Umbilical cord (tissue), 2 donors: ENCODE measurements at places on chromosomes 12 and 14. TPM values are rescaled to one million over a fixed set of nuclear protein-coding genes. Genes with fewer than 3 reads are reported as not detected.

GRCh38 chr14:77142005-77142800, 612 bp upstream of the ZDHHC22 start:
- no peak for DNase-seq

DNA sequence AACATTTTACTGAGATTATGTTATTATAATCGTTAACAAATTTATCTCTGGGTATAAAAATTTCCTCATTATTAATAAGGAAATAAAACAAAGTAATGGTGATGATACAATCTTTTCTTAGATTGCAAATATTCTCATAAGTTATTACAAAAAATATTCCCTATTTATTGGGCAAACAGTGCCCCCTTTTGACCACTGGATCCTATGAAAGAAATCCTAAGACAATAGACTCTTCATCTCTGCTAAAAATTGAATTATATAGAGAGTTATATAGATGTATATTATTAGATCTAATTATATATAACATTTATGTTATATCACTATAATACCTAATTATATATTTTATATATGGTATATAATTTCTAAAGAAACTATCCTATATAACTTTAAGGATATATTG, 94.2 kb upstream of the FGD4 start:
- no peak for DNase-seq

DNA sequence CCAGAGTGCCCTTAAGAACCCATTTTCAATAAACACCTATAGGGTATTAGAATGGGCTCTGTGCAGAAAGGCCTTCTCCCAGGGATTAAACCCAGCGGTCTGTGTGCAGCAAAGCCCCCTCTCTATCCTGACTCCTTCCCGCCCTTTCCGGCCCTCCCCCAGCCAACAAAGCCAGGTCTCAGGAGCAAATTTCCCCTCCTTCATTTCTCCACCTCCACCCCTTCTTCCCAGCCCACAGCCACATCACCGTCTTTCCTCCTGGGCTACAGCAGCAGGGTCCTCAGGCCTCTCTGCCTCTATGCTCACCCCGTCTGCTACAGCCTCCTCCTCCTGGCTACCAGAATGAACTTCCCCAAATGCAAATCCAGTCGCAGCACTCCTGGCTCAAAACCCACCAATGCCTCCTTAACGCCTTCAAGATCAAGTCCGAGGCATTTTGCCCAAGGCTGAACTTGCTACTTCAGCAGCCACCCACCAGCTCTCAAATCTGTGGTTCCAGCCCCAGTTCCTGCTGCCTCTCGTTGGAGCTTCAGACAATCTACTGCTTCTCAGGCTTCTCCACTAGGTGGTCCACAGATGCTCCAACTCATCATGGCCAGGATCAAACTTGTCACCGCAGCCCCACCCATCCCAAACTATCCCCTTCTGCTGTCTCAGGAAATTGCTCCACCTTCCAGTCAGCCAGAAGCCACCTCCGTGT, 134.8 kb downstream of the BCL11B start:
- DNase-seq, result no peak

- no peak for DNase-seq
Measured at GRCh38 chr12:38585086-38585485, 268.5 kb downstream of the ALG10B start.

DNA sequence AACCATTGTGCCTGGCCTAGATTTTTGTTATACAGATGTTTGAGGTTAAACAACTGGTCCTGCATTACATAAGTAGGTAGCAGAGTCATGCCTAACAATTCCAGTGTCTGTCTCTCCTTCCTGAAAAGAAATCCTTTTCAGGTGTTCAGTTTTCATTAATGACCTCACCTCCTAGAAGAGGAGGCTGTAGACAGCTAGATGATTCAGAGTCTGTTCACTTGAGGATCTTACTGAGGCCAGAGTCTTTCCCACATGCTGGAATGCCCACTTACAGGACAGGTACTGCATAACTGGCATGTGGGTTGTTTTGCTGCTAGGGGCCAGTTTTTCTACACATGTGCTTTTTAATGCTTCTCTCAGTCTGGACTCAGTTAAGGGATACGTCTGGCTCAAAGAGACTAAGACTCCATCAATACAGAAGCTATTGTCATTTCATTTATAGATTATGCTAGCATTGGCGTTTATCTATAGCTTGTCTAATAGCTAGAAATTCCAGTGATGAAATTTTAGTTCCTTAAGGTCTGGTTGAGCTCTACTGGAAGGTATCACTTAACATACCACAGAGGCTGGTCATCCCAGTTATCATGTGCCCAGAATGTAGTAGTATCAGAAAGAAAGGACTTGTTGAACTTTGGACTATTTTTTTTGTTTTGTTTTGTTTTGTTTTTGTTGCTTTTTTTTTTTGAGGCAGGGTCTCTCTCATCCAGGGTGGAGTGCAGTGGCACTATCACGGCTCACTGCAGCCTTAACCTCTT, 206.4 kb downstream of the ERC1 start:
- no peak for DNase-seq

Gene SLC17A8
- 1.7 TPM for total RNA-seq

Gene INSM2
- total RNA-seq, result 1.7 TPM

Gene KRT71
- total RNA-seq, result not detected

GRCh38 chr12:27524839-27525753, 1.1 kb downstream of the PPFIBP1 start:
- DNase-seq, result peak; percentile 77

DNA sequence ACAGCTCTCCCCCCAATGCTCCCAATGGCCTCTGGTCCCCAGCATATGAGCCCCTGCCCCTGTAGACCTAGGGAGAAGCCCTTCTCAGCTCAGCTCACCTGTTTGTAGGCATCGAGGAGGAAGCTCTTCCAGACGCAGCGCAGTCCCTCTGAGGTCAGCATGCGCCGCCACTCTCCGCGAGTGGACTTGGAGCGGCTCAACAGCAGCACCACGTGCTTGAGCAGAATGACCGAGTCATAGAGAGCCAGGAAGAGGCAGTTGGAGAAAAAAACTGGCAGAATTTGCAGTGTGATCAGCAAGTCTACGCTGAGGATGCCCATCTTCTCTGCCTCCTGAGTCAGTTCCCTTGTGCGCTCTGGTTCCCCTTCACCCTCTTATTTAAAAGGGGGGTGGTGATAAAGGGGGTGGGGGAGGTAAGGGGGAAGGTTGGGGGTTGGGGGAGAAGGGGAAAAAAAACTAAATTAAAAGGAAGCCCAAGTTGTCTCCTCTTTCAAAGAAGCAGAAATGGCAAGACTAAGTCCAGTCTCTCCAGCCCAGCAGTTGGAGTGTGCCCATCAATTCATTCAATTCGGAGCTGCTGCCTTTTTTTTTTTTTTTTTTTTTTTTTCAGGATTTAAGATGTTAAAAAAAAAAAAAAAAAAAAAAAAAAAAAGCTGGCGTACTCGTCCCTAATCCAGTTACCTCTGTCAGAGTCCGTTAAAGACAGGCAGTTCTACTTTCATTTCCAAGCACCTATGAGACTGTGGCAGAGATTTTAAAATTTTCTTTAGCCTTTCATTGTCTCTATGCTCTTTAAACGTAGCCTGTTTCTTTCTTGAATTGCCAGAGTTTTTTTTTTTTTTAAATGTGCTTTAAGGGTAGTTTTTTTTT, at the start of gene DIO2:
DIO2 (minus strand) TSS at position 352 of the 870 bp plus-strand sequence; CDS start at position 320, 32 bp downstream.
- DNase-seq, result peak; percentile 8

DNA sequence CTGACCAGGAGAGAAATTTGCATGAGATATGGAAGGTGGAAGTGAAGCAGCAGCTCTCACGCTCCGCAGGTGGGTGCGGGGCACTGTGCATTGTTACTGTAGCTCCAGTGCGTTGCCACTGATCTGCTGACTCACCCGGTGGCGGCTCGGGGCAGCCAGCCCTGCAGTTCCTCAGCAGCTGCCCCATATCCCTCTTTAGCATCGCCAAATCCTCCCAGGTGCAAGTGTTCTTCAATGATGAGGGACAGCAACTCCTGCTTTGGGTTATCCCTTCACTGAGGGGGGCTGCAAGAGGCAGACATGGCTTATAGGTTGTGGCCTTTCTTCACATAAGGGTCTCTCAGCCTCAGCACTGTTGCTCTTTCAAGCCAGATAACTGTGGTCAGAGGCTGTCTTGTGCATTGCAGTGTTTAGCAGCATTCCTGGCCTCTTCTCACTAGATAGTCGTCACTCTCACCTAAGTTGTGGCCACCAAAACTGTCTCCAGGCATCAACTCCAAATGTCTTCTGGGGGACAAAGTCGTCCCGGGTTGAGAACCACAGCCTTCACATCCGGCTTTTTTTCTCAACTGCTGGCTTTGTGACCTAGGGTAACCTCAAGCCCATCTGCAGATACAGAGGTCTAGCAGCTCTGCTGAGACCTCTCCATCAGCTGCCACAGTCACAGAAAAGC, 180.8 kb downstream of the EFCAB11 start:
- no peak for DNase-seq

Gene FSCB
- total RNA-seq, result 2.2 TPM

- DNase-seq, result peak; percentile 11
Measured at GRCh38 chr12:103495469-103496456, at the start of gene C12orf42. C12orf42 (minus strand) TSS chr12:103495968; CDS start chr12:103478426, 17,542 bp downstream.

GRCh38 chr12:96195845-96196451, 1.8 kb downstream of the ELK3 start:
- peak; percentile 78 for DNase-seq

Gene SERPINA10
- total RNA-seq, result 1.2 TPM
